ENCODE measurements at places on chromosomes 12 and 14.

GRCh38 chr14:36955376-36955775 is 217.0 kb downstream of the SLC25A21 start:
- DNase-seq = no peak

DNA sequence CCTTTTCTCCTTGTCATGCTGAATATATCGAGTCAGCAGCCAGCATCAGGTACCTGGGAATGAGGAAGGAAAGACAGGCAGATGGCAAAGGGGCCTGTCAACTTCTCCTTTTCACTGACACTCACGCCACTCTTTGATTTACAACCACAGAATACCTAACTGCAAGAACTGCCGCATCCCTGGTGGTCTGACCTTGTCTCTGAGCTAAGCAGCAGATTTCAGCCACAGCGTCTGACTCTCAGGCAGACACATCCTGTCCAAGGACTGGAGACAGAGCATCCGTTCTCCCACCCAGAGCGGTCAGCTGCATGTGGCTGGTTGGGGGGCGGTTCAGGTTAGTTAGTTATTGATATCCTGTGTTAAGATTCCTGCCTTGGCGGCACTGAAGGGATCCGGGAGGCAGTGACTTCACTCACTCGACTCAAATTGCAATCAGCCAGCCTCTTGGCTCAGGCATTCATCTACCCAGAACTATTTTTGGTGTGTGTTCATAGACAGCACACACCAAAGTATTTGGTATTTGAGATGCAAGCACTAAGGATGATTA is 11.2 kb upstream of the MAP1LC3B2 start:
- DNase-seq = no peak

- no peak for DNase-seq
These were observed 168.6 kb downstream of the TMTC3 start for GRCh38 chr12:88310666-88311065.

DNA sequence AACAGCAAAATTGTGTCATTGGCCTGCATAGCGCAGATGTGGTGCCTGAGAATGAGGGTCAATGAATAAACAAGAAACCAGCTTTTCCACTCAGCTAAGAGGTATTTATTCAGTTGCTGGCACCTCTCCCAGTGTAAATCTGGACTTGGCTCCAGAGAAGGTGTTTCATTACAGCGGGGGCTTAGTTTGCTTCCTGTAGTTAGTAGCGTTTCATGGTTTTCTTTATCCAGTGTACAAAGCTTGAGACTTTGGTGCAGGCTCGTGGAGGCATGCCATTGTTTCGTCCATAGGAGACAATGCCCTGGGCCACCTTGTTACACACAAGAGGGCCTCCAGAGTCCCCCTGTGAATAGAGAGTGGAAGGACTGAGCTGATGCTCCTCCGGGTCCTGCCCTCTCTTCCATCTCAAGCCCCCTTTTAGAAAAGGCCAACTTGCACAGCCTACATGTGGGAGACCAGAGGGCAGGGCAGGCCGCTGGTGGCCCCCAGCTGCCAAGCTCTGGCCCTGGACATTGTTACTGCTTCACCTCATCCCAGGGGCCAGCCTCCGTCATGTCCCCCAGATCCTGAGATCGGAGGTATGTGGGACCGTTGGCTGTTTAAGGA is 3.0 kb downstream of the GZMB start:
- no peak for DNase-seq

- no peak for DNase-seq
These were observed 14.8 kb upstream of the KRT81 start for GRCh38 chr12:52305921-52306705.

GRCh38 chr12:106581543-106582248 is 1.1 kb upstream of the RFX4 start:
- no peak for DNase-seq

DNA sequence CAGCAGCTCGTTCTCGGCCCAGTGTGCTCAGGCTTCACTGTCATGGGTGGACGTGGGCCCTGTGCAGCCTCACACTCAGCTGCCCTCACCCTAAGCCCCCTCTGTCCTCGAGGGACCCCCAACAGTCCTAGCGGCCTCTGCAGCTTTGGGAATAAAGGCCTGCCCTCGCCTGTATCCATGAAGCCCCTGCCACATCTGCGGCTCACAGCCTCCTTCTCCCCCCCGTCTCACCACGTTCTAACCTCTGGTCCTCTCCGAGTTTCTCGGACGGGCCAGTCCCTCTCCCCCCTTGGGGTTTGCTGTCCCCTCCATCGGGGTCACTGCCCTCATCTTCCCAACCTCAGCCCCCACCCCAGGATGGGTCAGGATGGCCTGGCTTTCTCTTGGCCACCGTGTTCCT is 30.2 kb upstream of the GALNT9 start:
- no peak for DNase-seq

DNA sequence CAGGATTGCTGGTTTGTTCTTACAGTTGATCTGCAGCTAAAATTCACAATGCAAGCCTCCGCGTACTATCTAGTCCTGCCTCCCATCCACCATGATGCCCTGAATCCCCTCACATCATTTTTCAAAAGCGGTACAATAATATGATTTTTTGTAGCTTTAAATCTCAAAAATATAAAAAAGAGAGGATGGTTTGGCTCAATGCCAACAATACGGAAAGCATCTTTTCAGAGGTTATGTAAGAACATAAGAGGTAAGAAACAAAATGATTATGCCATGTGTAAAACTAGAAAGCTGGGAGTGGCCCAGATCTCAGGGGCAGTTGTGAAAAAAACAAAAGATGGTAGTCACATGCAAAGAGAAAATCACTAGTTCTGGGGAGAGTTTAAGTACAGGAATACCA is 24.0 kb upstream of the ZDHHC17 start:
- no peak for DNase-seq

- no peak for DNase-seq
These were observed 1.6 kb upstream of the HPD start for GRCh38 chr12:121860257-121860656.

Data from T-helper 2 cell (primary cell).